Caki2 (cell line): ENCODE measurements at places on chromosomes 1 and 21. TPM values are rescaled to one million over a fixed set of nuclear protein-coding genes. Genes with fewer than 3 reads are reported as not detected.

Gene FAM72C
- 2.3 and 6.8 TPM in 2 replicates for total RNA-seq

Gene CFAP141
- not detected in 2 replicates for total RNA-seq

Gene AMY2A
- not detected in 2 replicates for total RNA-seq

Gene C1QB
- not detected in 2 replicates for total RNA-seq

Gene LRRC71
- total RNA-seq, result 0.14 TPM in 1 of 2 replicates, not detected in the other

Gene PADI1
- 4.4 and 7.2 TPM in 2 replicates for total RNA-seq

Gene HSPA6
- 0.09 and 0.61 TPM in 2 replicates for total RNA-seq

Gene NR0B2
- total RNA-seq, result not detected in 2 replicates

Gene SLC6A9
- 0.20 TPM in 1 of 2 replicates, not detected in the other for total RNA-seq

Gene DIO1
- 0.27 and 18.9 TPM in 2 replicates for total RNA-seq

Gene LDLRAD1
- total RNA-seq, result not detected in 2 replicates

Gene AMY1B
- not detected in 2 replicates for total RNA-seq

Gene INAVA
- 33.3 and 48.7 TPM in 2 replicates for total RNA-seq

Gene CDA
- 0.95 TPM in 1 of 2 replicates, not detected in the other for total RNA-seq

Gene RNU1-4
- not detected in 2 replicates for total RNA-seq

Gene ATAD3A
- 78.9 and 82.4 TPM in 2 replicates for total RNA-seq

Gene RAD54L
- total RNA-seq, result 9.7 and 23.5 TPM in 2 replicates

Gene RHCE
- total RNA-seq, result 0.68 TPM in 1 of 2 replicates, not detected in the other

Gene IL19
- total RNA-seq, result not detected in 2 replicates

- DNase-seq, result peak; percentile 10
These were observed 11.4 kb upstream of the MTARC1 start for GRCh38 chr1:220775240-220775853.

GRCh38 chr1:44305962-44306422 lies 49.1 kb downstream of the ERI3 start:
- DNase-seq, result no peak

GRCh38 chr1:231272880-231273279 lies 31.9 kb downstream of the GNPAT start:
- no peak for DNase-seq

- peak; percentile 83 for DNase-seq
These were observed 154.1 kb downstream of the TGFBR3 start for GRCh38 chr1:91731815-91732214.

- DNase-seq, result no peak
These were observed 25.4 kb downstream of the EEIG2 start for GRCh38 chr1:108585313-108585712.

- DNase-seq, result no peak
These were observed 39.5 kb upstream of the CR2 start for GRCh38 chr1:207414606-207415108.

- DNase-seq, result no peak
These were observed 6.1 kb downstream of the FLVCR1 start for GRCh38 chr1:212864201-212864600.

DNA sequence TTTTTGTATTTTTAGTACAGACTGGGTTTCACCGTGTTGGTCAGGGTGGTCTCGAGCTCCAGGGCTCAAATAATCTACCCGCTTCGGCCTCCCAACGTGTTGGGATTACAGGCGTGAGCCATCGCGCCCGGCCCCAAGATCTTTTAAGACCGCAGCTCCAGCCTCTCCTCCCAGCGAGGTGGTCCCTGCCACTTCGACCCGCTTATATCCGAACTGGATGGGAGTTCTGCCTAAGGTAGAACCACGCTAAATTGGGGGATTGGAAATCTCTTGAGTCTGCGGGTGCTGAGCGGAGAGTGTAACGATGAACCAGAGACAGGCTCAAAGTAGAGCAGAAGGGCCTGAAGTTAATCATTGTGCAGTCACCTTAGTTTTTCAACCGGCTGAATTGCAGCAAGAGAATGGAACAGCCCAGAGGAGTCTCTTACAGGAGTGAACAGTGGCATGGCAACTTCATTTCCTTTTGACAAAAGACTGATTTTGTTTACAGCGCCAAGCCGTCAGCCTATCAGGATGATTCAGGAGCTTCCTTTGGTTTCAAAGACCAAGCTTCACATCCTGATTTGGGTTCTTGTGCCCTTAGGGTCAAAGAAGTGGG lies 726 bp upstream of the CYB5R1 start:
- no peak for DNase-seq

DNA sequence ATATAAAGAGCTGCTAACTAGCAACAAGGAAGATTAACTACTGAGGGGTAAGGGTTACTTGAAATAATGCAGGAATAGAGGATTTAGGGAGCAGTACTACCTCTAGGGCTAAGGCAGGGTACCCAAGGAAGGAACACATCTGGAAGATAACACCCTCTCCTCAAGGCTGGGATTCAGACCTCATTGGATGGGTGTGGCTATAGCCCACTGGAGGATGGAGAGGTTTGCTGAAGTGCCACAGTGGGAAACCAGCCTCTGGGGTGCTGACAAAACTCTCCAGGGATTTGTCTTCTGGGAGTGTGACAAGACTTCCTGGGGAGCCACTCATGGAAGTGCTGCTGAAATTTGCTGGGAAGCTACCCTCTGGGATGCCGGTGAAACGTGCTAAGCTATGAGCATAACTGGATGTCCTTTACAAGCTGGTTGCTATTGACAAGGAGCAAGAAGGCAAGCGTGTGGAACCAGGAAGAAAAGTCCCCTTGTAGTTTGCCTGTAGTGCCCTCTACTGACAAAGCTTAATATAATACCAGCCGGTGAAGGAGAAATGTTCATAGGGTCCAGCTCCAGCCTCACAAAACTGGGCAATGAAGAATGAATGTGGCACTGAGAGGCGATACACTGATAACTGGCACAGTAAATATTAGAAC lies 122.8 kb upstream of the USP24 start:
- DNase-seq, result peak; percentile 62

GRCh38 chr1:158942490-158942889 lies 11.1 kb downstream of the PYHIN1 start:
- DNase-seq, result no peak

DNA sequence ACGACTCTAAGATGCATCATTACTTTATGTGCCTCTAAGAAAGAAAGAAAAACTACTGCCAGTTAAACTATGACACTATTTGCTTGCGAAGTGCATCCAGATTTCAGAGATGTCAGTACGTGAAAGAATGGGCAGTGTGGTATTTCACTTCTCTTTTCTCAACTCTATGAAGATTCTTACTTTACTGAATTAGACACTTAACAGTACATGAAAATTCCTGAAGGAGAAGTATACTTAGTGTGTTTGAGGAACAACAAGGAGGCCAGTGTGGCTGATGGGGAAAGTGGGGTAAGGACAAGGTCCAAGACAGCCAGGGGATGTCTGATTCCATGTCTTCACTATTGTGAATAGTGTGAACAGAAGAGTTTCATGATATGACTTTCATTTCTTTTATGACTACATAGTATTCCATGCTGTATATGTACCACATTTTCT lies 53.9 kb upstream of the HSD17B7 start:
- DNase-seq, result no peak

DNA sequence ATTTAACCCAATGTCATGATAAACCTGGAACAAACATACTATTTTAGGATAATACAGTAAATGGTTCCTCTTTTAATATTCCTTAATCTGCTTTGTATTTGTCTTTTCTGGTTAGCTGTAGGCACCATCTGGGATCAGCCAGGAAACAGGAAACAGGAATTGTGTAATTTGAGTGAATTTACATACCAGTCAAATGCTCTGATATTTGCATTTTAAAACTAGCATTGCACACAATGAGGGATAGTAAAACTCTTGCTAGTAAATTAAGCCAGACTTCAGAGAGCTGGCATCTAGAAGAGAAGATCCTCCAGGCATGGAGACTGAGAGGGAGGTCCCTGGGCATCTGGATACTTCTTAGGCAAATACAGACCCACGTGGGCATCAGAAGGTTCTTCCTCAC lies 103.5 kb downstream of the HMCN1 start:
- no peak for DNase-seq

GRCh38 chr1:246157516-246157915 lies 349.6 kb downstream of the SMYD3 start:
- no peak for DNase-seq

DNA sequence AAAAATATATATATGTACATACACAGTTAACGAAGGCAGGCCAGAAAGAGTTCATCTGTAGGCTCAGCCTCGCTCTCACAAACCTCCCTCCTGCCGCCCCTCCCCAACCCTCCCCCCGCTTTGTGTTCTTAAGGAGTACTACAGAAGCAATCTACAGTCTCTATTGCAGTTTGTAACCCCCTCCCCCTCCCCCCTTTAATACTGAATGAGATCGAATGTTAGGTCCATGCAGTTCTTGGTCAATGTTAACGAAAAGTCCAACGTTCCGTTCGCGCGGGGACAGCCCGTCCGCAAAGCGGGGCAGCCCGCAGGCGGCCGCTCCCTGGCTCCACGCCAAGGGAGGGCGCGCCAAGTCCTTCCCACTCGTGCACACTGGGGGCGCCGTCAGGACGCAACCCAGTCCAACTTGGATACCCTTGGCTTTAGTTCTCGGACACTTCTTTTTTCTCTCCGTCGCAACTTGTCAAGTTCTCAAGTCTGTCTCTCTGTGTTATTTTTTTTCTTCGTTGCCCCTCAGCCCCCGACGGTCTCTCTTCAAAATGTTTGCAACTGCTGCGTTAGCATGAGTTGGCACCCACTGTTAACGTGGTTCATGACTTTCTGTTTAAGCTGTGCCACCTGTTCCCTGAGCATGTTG lies 2.2 kb downstream of the JUN start:
- DNase-seq, result peak; percentile 66

DNA sequence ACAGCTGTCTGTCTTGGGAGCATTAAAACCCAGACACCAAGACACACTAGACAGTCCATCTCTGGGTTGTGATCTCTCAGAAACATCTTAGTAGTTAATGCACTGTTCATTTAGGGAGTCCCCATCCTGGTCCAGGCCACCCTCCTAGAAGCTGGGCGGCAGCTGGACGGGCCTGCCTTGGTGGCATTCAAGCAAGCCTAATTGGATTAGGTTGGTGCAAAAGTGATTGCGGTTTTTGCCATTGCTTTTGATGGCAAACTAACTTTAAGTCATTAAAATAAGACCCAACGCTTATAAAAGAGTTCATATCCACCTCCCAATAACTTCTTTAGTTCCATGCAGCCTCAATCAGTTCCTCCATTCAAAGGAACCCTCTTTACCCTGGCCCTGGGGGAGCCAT lies 21.7 kb downstream of the ATP5PO start:
- DNase-seq, result no peak

DNA sequence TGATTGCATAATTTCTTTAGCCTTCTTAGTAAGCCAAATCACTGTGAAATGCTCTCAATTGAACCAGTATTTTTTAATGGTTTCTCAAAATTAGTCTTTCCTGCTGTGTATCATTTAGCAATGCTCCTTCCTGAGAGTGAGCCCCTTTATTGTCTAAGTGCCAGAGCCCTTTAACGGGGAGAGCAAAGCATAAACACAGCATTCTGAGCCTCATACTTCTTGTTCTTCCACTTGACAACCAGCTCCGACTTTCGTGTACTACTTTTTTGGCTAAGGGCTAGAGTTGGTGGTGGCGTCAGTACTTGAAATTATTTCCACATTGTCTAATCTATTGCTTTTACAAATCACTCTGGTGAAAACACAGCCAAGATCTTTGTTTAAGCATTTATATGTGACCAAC lies 299.0 kb downstream of the TPR start:
- no peak for DNase-seq

- peak; percentile 29 for DNase-seq
These were observed 623 bp downstream of the GNG4 start for GRCh38 chr1:235648954-235649367.

GRCh38 chr1:211638246-211638645 lies 37.2 kb downstream of the NEK2 start:
- DNase-seq, result no peak

GRCh38 chr1:3978990-3979325 lies 78.9 kb upstream of the C1orf174 start:
- DNase-seq, result no peak

- DNase-seq, result no peak
These were observed 7.8 kb downstream of the VASH2 start for GRCh38 chr1:212958175-212958574.

DNA sequence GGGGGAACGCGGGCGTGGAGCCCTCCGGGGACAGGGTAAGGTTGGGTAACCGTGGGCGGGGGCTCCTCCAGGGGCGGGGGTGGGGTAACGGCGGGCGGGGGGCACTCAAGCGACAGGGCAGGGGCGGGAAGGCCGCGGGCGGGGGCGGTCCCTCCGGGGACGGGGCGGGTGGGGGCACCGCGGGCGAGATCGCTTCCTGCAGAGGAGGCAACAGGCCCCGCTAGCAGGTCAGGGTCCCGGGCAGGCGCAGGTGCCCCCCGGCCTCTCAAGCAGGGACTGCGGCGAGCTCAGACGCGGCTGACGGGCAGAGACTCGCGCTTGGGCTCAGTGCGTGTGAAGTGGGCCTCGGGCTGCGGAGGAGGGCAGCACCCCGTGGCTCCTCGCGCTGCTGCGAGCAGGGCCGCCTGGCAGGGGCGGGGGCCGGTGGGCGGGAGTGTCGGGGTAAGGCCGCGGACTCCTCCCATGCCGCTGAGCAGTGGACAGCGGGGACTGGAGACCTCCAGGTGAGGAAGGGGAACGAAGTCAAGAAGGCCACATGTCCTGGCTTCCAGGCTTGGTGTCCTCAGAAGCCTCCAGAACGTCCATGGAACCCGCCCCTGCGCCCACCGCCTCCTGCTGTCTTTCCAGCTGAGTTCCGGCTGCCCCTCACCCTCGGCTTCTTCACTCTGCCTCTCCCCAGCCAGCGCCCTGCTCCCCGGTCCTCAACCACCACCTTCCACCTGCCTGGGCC lies 627 bp upstream of the GNB1 start:
- peak; percentile 70 for DNase-seq

DNA sequence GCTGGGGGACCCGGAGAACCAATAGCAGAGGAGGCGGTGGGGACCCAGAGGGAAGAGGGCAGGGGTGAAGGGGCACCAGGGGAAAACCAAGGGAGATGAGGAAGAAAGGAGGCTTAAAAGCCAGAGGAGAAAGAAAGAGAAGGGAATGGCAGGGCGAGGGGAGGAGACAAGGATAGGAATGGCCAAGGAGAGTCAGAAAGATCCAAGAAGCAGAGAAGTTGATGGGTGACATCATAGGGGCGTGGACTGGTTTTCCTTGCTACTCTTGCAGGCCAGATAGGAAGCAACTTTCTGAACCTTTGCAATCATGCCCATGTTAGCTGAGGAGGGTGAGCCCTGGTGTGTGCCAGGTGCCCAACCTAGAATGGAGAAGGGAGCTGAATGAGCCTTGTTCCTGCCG lies 5.4 kb downstream of the NPR1 start:
- peak; percentile 51 for DNase-seq

DNA sequence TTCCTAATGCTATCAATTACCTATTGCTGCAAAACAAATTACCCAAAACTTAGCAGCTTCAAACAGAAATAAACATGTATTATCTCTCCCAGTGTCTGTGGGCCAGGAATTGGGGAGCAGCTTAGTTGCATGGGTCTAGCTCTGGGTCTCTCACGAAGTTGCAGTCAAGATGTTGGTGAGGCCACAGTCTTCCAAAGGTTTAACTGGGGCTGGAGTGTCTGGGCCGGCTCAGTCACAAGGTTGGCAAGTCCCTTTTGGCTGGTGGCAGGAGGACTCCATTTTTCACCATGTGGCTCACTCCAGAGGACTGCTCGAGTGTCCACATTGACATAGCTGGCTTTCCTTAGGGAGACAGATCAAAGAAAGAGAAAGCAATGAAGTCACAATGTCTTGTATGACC lies 5.0 kb upstream of the LRP8 start:
- DNase-seq, result no peak

- no peak for DNase-seq
These were observed 125.9 kb downstream of the DMRTB1 start for GRCh38 chr1:53585129-53585528.
